ENCODE measurements at places on chromosomes 13 and 19.

DNA sequence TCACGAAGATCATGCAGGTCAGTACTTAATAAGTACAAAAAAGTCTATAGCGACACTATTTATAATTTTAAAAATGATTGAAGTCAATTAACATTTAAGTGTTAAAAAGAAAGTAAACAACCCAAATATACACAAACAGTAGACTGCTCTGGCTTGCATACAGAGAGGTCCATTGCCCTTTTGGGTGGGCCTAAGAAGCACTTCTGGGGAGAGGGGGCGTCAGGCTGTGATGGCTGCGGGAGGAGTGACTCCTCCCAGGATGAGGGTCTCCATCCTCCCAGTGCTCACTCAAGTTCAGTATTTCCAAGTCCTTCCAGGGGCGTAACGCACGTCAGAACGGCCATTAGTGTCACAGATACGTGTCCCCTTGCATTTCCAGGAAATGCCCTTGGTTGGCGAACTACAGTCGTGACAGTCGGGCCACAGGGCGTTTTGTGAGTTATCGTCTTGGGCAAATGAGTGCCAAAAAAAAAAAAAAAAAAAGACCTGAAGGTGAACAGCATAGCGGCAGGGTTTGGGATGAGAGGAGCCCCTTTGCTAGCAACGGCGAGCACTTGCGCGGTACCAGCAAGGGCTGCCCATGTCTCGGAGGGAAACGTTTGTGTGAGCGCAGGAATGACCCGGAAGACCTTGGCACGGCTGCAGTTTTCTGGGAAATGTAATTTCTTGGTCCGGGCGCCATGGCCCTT is at the start of gene SCGB2B2:
SCGB2B2 (minus strand) TSS at position 463 of the 689 bp plus-strand sequence. CDS start 82,596 bp downstream, outside the sequence.
- DNase-seq = peak; percentile 96

DNA sequence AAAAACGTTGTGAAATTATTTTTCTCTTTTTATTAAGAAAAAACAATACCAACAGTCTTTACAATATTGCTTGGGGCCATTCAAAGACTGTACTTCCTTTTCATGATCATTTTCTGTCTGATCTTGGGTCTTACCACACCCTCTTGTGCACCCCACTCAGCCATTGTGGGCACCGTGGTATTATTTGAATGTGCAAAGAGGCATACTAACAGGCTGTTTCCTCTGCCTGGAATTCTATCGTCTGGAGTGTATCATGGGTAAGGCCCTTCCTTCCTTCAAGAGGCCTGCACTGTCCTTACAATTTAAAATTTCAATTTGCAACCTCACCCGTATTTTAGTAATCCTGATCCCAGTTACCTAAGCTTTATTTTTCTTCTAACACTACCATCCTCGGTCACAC is 76.5 kb downstream of the FGF14 start:
- no peak for DNase-seq

DNA sequence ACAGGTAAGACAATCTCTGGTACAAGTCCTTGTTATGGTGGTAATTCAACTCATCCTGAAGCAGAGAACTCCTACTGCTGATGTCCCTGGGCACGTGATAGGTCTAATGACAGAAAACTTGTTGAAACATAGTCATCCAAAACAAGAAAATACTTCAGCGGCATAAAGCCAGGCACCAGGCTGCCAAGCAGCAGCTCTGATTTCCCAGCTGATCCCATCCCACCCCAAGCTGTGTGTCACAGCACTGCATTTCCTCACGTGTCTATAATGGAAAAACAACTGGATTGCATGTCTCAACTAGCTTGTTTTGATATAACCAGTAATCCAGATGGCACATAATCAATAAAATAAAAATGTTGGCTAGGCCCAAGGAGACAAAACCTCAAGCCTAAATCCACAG is 64.8 kb downstream of the MIPEP start:
- DNase-seq = peak; percentile 44

DNA sequence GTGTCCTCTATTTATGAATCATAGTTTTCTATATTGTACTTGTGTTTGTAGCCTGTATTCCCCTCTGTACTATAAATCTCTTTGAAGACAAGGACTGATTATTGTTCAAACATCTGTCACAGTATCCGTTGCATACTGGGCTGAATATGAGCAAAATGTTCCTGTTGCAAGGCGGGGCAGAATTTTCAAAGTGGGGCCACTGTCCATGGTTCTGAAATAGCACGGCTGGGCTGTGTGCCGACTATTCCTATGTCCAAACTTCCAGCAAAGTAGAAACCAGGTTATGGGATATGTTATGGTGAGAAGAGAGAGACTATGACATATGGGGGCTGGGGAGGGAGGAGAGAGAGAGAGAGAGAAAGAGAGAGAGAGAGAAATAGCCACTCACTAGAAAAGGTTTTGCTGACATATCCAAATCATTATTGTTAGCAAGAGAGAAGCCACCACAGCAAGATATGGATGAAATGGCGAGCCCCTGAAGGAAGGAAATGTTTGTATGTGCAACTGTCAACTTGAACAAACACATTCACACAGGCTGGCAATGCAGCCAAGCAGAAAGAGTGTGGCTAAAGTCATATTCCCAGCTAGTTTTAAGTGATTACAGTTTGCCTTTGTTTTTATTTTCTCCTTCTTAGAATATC is 107.0 kb upstream of the GPR12 start:
- peak; percentile 39 for DNase-seq

DNA sequence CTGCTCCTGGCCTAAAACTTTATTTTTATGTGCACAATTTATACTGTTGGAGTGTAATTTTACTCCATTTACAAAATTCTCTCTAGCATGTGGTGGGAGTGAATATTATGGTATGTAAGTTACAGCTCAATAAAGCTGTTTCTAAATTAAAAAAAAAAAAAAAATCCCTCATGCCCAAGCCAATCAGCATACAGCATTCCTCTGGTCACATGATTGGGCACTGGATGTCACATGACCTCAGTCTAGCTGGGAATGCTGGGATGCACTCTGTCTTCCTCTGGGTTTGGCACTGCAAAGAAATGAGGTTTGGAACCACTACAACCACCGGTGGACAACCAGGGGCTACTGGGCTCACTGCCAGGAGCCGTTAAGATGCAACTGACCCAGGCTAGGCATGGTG is 67.6 kb downstream of the ZNF557 start:
- peak; percentile 7 for DNase-seq

GRCh38 chr13:107743526-107743925 is 471.8 kb downstream of the LIG4 start:
- no peak for DNase-seq

DNA sequence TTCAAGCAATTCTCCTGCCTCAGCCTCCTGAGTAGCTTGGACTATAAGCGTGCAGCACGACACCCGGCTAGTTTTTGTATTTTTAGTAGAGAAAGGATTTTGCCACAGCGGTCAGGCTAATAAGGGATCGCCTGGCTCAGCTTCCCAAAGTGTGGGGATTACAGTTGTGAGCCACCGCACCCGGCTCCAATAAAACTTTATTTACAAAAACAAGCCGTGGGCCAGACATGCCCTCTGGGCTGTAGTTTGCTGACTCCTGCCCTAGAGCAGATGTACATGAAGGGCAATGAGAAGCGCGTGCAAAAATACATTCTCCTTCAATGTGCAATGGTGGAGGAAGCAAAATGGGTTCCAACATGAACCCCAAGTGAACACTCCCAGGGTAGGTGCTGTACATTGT is 13.7 kb upstream of the MED26 start:
- no peak for DNase-seq

DNA sequence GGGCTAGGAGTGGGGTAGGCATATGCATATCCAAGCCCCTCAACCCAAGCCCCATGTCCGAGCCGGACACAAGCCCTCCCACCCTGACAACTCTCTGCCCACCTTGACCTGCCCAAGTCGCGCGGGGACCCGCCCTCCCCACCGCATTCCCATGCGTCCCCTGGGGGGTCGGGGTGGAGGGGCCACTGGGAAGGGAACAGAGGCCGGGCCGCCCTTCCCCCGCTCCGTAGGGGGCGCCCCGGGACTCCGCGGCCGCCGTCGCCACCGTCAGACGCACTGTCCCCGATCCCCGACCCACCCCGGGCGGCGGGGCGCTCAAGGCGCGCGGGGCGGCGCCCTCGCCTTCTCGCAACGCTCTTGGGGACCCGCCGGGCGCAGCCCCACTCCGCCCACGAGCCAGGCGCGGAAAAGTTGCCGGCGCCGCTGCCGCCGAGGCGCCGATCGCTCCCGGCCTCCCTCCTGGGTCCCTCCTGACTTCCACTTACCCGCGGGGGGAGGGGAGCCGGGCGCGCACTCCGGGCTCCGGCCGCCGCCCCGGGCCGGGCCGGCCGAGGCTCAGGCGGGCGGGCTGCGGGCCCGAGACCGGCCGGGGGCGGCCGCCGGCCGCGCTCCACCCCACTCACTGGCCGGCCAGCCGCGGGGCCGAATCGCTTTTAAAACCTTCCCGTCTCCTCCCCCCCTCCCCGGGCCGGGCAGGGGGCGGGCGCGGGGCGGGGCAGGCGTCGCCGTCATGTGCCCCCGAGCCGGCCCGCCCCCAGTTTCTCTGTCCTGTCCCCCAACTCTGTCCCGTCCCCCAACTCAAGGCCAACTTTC is 34.4 kb upstream of the NANOS3 start:
- peak; percentile 33 for DNase-seq

DNA sequence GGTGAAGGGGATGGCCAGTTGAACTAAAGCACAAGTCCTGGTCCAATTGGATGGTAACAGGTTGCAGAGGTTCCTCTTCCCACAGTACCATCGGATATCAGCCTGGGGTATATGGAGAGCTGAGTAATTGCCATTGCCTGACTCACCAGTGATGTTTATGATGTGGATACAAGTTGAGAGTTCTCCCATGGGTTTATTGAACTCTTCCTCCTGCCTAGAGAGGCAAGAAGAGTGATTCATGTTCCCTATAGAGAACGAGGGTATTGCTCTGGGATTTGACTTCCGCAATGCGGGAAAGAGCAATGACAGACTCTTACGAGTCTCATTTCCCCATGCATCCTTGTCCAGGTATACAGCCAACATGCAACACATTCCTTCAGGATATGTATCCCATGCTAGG is 111.3 kb upstream of the PCDH9 start:
- DNase-seq = no peak

DNA sequence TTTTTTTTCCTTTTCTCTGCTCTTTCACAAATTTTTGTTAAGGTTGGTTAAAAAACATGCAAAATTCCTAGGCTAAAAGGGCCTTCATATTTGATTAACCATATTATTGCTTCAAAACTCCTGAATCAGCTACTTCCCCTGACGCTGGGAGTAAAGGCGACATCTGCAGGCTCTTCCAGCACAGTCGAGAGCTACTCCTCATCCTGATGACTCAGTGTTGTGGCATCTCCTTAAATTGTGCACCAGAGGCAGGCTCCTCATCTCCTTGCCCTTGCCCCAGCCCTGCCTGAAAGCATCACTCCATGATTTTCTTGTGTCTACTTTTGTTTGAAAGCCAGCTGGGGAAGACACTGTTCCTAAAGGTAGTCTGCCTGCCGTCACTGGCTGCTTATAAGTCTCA is 24.5 kb upstream of the SOX1 start:
- DNase-seq = no peak

DNA sequence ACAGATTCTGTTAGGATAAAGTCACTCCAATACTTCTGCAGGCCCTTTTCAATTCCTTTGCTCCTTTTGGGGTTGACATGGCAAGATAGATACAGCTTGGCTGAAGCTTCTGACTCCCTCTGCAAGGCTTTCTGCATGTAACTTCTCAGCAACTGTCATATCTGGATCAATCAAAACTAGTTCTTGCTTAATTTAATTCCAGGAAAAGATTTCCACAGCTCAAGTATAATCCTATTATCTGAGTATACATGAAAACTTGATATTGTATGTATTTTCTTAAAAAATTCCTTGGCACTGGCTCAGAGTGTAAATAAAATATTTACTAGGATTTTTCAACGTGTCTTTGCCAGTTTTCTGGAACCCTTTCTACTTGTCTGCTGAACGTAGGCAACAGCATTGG is 109.6 kb downstream of the STARD13 start:
- no peak for DNase-seq

DNA sequence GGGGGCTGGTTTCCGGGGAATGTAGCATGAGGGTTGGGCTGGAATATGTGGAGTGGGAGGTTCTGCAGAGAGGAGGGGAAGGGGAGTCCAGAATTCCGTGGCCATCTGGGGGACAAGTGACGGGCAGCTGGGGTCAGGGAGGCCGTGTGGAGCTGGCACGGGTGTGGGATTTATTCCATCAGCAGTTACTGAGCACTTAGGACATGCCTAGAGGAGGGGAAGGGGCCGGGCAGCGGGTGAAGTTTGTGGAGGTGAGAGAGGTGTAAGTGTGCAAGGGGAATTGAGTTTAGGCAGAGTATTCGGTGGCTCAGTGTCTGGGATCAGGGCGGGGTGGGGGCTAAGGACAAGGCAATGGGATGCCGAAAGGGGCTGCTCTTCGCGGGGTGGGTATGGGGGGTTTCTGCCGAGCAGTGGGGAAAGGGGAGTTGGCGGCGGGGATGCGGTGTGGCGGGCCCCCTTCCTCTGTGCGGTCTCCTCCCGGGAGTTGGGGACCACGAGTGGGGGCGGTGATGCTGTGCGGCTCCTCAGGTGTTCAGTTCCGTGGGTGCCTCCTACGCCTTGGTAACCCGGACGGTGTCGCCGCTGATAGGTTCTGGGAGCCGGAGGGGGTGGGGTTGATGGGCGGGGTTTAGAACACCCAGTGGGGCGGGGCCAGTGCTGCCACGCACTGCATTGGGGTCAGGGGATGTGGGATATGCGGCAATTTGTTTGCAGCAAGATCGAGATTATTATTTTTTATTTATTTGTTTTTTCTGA is 5.4 kb downstream of the CCDC61 start:
- peak; percentile 66 for DNase-seq

GRCh38 chr13:24217601-24218281 is 57.2 kb downstream of the SPATA13 start:
- no peak for DNase-seq

- DNase-seq = no peak
These were observed 41.2 kb downstream of the SHISA2 start for GRCh38 chr13:26010487-26011207.

DNA sequence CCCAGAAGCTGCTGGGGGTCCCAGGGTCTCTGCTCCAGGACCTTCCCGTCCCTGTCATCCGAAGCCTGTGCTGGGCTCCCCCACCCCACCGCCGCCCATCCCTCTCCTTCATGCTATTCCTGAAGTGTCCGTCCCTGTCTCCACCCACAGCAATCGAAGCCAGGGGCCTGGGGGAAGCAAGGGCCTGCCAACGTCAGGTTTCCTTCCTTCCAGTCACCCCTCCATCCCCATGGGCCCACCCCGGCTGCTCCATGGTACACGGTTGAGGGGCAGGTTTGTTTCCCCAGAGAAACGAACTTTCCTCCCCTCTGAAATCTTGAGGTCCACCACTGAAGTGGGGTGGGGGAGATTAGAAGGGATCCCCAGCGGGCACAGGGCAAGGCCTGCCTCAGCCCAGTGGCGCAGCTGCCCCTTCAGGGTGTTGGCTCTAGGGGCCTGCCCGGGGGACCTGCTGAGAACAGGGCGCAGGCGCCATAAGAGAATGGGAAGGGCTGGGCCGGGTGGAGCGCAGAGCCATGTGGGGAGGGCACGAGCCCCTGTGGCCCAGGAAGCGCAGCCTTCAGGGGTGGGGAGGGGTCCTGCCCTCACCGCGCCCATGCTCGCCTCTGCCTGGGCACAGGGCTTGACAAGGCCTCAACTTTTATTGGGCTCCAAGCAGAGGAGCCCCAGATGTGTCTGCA is 16.1 kb downstream of the CEBPG start:
- DNase-seq = no peak

Data from NCI-H2171 treated with DMSO at 0.1 percent for 48 hours (cell line).